ENCODE measurements at places on chromosomes 5 and 9.

DNA sequence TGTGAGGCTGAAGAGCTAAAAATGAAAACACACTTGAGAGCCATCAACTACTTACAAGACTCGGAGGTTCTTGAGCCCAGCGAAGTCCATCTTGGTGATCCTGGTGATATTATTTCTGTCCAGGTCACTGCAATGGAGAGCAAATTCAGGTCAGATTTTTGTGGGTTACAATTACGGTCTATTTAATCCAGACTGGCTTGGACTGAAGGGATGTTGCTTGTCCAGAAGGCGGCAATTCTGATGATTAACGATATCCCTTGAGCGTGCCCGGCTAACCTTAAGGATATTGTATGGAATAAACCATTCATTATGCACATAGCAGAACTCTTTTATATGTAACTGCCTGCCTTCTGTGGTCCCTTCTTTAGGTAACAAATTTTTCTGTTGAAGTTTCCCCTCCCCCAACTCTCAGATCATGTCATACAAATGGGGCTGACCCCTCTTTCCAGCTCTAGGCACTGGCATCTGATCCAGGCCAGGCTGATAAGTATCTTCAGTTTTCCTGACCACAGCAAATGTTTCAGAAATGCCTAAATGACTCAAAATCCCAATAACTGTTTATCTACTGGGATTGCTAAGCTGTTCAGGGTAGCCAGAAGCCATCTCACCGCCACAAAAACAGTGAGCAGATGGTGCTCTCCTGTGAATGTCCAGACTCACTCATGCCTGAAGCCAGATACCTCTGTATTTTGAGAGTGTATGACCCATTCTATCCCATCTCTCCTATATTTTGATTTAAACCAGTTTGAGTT is 49.4 kb downstream of the SLIT3 start:
- no peak for DNase-seq

- no peak for DNase-seq
Measured at GRCh38 chr5:97601651-97602050, 418.6 kb upstream of the RIOK2 start.

GRCh38 chr9:84597131-84597530 is 72.4 kb upstream of the NTRK2 start:
- DNase-seq, result peak; percentile 41

GRCh38 chr5:90830058-90830457 is 271.5 kb downstream of the ADGRV1 start:
- DNase-seq, result no peak

DNA sequence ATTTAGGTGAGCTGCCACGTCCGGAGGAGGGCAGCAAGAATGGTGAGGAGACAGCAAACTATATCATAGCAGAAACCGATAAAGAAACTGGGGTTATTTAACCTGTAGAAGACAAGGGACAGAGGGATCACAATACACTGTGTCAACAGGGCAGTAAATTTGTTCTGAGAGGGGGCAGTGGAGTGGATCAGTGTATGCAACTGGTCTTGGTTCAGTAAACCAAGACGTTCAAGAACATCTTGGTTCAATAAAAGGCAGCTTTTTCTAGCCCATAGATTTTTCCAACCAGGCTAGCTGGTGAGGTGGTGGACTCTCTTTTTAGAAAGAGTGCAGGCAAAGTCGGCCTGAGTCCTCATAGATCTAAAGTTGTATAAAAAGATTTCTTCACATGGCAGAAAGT is 55.3 kb downstream of the PLAC8L1 start:
- no peak for DNase-seq

DNA sequence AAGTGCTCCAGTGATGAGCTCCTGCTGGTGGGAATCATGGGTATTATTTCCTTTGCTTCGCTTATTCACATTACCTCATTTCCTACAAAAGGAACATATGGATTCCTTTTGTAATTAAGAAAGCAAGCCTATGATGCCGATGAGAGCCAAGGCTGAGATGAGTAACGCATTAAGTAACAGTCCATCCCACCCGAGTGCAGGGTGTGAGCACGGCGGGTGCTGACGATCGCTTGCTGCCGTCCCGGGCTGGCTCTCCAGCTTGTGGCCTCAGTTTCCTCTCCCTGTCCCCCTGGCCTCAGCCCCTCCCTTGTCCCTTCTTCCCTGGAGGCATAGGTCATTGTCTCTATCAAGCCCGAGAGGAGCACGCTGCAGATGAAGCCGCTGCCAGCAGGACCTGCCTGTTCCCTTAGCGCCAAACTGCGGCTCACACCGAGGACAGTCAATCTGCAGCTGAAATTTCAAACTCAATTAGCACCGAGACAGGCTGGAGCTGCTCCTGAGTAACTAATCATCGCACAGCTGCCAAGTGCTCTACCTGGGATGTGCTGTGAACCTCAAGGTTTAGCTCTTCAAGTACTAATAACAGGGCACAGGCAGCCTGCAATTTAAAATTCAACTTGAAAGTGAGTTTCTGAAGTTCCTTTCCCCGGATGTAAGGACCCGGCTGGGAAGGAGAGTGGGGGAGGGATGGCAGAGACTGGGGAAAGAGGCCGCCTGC is 115.2 kb upstream of the RAPGEF1 start:
- no peak for DNase-seq

DNA sequence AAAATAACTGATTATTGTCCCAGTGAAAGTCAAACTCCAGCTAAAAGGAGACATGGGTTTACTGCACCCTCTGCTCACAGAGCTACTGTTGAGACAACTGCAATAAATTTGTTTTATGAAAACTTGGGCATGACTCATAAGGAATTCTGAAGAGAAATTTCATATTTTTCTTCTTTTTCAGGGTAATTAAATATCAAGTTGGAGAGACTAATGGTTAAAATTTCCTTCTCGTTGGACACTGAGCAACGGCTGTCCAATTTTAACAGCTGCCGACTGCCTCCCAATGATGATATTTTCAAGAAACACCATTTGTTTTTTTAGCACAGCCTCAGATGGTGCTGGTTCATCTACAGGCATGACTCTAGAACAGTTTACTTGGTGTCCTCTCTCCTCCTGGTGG is 259.2 kb upstream of the RGMB start:
- no peak for DNase-seq

DNA sequence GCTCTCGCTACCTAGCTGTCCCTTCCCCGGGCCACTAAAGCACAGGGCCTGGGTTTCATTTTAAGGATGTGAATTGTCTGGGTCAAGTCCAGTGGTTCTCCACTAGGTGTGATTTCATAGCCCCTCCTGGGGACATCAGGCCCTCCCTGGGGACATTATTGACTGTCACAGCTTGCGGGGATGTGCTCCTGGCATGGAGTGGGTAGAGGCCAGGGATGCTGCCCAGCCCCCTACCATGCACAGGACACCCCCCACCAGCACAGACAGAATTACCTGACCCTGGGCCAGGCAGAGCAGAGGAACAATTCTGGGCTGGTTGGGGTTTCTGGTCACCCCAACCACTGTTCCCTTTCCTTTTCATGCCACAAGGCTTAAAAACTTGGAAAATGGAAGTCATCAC is 4.1 kb downstream of the FAM78A start:
- DNase-seq, result no peak

DNA sequence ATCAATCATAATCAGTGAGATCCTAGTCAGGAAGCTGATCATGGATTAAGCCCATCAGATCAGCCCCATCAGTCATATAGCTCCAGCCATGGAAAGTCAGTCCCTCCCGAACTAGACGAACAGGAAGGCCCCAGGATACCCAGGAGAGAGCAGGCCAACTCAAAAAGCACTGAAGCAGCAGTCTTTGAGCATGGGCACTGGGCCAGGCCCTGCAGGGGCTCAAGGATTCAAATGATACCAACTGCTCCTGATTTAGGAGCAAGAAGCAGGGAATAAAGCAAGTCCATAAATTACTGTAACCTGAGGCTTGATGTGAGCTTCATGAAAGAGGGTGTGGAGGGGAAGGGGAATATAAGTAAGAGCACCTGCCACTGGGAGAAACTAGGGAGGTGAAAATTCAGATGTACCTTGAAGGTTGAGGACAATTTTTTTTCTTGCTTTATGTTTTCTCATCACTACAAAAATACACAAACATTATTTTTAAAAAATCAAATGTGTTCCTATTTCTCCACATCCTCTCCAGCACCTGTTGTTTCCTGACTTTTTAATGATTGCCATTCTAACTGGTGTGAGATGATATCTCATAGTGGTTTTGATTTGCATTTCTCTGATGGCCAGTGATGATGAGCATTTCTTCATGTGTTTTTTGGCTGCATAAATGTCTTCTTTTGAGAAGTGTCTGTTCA is 115.2 kb downstream of the SIL1 start:
- no peak for DNase-seq

DNA sequence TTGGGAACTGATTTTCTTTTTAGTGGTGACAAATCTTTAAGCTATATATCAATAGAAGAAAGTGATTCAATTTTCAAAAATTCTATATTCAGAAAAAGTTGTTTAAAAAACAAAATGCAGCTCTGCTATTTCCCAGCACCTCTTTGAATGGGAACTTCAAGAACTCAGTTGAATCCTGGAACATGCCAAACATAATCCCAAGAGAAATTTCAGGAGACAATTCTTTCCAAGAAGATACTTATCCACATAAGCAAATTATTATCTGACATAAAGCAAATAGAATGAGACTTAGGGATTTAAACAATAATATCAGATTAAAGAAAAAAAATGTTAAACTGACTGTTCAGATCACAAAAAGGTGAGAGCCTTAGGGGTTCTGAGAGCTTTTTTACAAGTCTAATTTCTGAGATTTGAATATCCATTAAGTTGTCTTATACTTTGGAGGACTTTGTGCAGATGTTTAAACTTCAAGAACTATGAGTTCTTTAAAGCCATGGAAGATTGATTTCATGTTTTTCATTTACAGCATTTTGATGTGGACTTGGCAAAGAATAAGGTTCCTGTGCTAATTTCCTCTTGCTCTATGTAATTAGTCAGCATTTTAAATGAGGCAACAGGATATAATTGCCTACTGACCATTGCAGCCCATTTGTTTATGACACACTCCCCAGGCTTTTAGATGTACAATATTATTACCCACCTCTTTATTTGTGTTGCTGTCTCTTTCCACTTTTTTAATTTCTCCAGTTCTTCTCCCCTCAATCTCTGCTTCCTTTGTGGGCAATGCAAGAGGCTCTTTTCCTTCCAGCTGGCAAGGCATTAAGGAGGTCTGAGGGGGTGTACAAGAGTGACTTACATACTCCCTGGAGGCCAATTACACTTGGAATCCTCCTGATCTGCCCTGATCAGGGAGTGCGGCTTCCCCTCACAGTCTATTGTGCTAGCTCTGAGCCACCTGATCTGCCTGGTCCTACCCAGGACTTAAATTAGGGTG is 419.1 kb downstream of the NR2F1-AS1 start:
- no peak for DNase-seq

DNA sequence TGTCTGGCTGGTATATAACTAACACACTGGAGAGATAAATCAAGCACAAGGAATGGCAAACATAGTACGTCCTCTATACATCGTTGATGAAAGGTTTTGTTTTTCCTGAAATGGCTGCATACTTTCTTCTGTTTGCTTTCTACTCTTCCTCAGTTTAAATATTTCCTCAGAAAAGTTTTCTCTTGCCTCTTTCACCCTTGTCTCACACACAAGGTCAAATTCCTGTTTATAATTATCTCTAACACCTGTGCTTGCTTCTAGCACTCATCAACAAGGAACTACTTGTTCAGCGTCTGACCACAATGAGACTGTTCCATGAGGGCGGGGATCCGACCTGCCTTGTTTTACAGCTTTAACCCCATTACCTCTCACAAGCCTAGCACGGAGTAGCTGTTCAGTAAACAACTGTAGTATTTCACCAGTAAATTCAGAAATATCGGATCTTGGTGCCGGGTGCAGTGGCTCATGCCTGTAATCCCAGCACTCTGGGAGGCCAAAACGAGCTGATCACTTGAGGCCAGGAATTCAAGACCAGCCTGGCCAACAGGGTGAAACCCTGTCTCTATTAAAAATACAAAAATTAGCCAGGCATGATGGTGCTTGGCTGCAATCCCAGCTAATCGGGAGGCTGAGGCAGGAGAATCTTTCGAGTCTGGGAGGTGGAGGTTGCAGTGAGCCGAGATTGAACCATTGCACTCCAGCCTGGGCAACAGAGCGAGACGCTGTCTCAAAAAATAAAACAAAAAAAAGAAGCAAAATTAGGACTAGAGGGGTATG is 37.0 kb downstream of the NR6A1 start:
- no peak for DNase-seq

- peak; percentile 35 for DNase-seq
Measured at GRCh38 chr5:126849101-126849678, 72.3 kb downstream of the LMNB1 start.

DNA sequence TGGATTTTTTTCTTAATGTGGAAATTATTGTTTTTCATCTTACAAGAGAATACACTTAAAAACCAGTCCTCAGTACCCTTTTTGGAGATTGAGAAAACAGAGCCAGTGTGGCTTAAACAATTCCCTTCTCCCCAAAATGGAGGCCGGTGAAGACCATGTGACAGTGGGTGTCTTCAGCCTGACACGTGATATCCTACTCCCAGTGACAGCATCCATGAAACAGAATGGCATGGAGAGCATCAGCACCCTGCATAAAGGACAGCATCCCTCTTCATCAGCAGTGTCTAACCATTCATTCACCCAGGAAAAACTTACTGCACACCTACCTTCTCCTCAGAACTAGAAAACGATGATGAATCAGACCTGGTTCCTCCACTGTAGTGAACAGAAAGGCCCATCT is 103.4 kb upstream of the RAI14 start:
- DNase-seq, result no peak

- DNase-seq, result no peak
Measured at GRCh38 chr9:119588874-119589744, 219.9 kb upstream of the BRINP1 start.
